Pancreas (tissue), 10 donors: ENCODE measurements at places on chromosomes 5 and 9. TPM values are rescaled to one million over a fixed set of nuclear protein-coding genes. Genes with fewer than 3 reads are reported as not detected.

PCDHAC2 gene
- 0.75 TPM for total RNA-seq

ZBED3 gene
- 10.6 TPM for total RNA-seq

KIF4B gene
- not detected for total RNA-seq

PLAC8L1 gene
- total RNA-seq: 0.43 TPM

SPATA31A3 gene
- not detected for total RNA-seq

TNFAIP8 gene
- total RNA-seq: 12.2 TPM

EPB41L4B gene
- 122 TPM for total RNA-seq

RAD17 gene
- 13.3 TPM for total RNA-seq

ABO gene
- 2.1 TPM for total RNA-seq

IFNA2 gene
- total RNA-seq: not detected

C5orf46 gene
- 2.3 TPM for total RNA-seq

PTGS1 gene
- total RNA-seq: 9.9 TPM

ABCA2 gene
- total RNA-seq: 28.2 TPM

CAMK4 gene
- total RNA-seq: 0.79 TPM

STING1 gene
- 4.7 TPM for total RNA-seq

IQGAP2 gene
- 43.3 TPM for total RNA-seq

SOX30 gene
- not detected for total RNA-seq

PCDHB5 gene
- 5.4 TPM for total RNA-seq

RANBP3L gene
- 0.26 TPM for total RNA-seq

PCDHB8 gene
- 2.7 TPM for total RNA-seq

KIF24 gene
- 0.69 TPM for total RNA-seq

ARID3C gene
- total RNA-seq: not detected

TMC1 gene
- not detected for total RNA-seq

ARL14EPL gene
- total RNA-seq: not detected

MYORG gene
- total RNA-seq: 10.9 TPM

NDUFS6 gene
- 8.2 TPM for total RNA-seq

ADCY2 gene
- 2.2 TPM for total RNA-seq

MLLT3 gene
- total RNA-seq: 4.3 TPM

CA9 gene
- total RNA-seq: 75.6 TPM

GALNT12 gene
- total RNA-seq: 12.2 TPM

TAF1L gene
- total RNA-seq: 0.03 TPM

FGFR4 gene
- total RNA-seq: 23.5 TPM

FBLL1 gene
- 0.93 TPM for total RNA-seq
